A549 treated with AZD2906 at 1 μM for 4 hours (cell line): ENCODE measurements at places on chromosomes 5 and 9. TPM values are rescaled to one million over a fixed set of nuclear protein-coding genes. Genes with fewer than 3 reads are reported as not detected.

KIAA0825 gene
- total RNA-seq, result 0.52 to 0.60 TPM (median 0.53 TPM) in 5 replicates

DELE1 gene
- 47.6 to 56.4 TPM (median 55.7 TPM) in 5 replicates for total RNA-seq

SPATA31A1 gene
- not detected in 5 replicates for total RNA-seq

PAIP2 gene
- 75.2 to 96.5 TPM (median 82.7 TPM) in 5 replicates for total RNA-seq

ZNF483 gene
- total RNA-seq, result 0.31 to 1.1 TPM (median 0.49 TPM) in 5 replicates
